ENCODE measurements at places on chromosomes 1 and 21. TPM values are rescaled to one million over a fixed set of nuclear protein-coding genes. Genes with fewer than 3 reads are reported as not detected.

DCDC2B gene
- total RNA-seq: not detected

SMPDL3B gene
- total RNA-seq: not detected

HPDL gene
- total RNA-seq: 0.86 TPM

RHBDL2 gene
- 0.91 TPM for total RNA-seq

CATSPERE gene
- total RNA-seq: 0.73 TPM

ERICH3 gene
- total RNA-seq: not detected

IGSF3 gene
- 0.26 TPM for total RNA-seq

IL22RA1 gene
- total RNA-seq: not detected

SYPL2 gene
- total RNA-seq: 0.91 TPM

PDZK1IP1 gene
- 0.26 TPM for total RNA-seq
